ENCODE measurements at places on chromosomes 6 and 20. TPM values are rescaled to one million over a fixed set of nuclear protein-coding genes. Genes with fewer than 3 reads are reported as not detected.
A peak's percentile ranks its signal among the peaks of the same experiment; 100 is the strongest.

DNA sequence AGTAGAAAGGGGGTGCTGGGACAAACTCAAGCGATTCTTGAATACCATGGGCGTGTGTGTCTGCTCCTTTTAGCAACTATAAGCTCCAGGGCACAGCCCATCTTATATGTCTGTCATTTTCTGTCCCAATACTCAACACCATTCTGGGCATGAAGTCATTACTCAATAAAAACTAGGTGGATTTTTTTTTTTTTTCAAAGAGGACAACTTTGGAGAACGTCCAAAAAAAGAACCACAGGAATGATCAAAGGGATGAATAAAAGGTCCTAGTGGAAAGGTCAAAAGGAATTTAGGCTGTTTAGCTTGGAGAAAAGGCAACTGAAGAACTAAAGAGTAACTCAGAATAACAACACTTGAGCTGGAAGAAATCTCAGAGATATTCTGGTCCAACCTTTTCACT, 24.4 kb downstream of the UQCC1 start:
- peak; percentile 8 for DNase-seq

DNA sequence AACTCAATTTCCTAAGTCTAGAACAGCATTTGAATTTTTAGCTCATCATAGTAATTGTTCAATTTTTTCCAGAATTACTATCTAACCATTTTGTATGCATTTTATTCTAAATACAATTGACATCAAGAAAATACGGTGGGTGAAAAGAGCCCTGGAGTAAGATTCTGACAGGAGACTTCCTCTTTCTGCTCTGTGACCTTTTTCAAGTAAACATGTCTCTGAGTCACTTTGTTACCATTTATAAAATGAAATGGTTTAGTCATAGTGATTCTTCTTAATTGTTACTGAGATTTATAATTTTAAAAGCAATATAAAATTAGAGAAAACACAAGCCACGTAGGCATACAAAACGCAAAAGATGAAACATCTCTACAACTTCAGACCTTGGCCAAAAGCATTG, 80.2 kb downstream of the PLCB1 start:
- no peak for DNase-seq

DNA sequence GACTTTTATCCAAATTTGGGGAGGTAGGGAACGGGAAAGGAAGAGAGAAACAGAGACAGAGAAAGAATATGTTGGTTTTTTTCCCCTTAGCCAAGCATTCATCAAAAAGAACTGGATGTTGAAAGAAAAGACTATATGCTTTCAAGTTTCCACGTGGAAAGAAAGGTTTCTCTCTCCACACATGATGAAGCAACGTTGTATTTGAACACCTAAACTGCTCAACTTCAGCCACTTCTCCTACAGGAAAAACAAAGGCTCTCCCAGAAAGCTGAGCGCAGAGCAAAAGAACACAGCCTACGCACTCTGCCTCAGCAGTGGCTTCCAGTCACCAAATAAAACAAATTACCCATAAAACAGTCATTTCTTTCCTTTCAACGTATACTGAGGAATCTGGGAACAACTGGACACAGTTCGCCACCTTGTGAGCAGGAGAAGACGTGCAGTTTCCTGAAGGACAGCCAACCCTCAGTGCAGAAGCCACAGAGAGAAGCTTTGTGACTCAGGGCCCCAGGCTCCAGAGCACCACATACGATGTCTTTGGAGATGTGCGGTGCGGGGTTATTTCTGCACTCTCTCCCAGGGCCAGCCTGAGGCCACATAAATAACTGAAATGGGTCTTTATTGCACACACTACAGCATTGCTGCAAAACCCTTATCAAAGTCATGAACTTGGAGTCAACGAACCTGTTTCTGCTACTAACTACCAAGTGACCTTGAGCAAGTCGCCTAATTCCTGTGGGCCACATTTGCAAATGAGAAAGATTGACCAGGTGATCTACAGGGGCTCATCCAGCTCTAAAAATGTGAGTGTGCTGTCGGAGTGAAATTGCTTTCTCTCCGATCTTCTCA, 10.1 kb downstream of the IL17F start:
- peak; percentile 42 for DNase-seq

DNA sequence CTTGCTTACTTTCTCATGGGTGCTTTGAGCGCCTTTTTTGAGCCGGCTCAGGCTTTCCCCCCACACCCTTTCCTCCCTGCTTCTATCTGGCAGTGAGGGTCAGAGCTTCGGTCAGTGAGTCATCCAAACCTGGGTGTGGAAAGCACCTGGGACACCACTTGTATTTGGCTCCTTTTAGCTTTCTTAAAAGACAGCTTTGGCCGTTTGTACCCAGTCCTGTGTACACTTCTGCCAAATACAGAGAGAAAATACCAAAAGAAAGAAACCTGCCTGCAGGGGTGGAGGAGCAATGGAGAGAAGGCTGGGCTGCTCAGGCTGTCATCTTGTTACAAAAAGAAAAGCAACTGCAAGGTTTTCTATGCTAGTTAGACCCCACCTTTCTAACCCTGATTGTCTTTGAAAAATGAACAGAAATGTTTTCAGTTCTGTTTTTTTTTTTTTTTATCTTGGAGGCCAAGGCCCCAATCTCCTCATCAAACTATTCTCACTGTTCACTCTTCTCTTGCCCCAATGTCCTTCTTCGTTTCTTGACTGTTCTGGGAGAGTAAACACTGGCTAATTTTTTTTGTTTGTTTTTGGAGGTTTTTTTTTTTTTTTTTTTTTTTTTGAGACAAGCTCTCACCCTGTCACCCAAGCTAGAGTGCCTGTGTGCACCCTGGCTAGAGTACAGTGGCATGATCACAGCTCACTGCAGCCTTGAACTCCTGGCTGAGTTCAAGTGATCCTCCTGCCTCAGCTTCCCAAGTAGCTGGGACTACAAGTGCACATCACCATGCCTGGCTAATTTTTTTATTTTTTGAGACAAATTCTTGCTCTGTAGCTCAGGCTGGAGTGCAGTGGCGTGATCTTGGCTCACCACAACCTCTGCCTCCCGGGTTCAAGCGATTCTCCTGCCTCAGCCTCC, 76.4 kb downstream of the SSR1 start:
- peak; percentile 80 for DNase-seq

DNA sequence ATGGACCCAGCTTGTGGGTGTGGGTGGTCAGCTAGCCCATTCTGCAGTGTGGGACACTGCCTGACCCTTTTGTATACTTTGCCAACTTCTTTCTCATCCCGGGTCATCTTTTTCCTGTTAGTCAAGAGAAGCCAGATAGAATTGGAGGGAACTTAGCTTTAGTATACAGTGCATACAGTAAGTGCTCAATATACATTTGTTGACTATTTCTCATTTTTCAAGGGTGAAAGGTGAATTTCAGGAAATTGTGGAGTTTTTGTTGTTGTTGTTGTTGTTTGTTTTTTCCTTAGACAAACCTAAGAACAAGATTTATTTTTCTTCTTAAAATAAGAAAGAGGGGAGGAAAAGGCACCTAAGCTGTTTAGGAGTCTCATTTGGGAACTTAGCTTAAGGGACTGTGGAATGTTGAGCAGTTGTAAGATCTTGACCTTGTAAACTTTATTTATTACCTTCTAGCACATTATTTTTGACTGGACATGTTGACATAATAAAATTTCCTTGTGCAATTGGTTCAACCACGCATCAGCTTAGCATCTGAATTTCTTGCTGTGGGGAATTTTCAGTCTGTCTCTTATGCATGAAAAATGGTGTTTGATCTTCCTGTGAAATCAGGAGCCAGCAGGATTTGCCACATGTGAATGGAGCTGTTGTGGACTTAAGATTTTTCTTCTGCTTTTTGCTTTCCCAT, 113.6 kb downstream of the ARID1B start:
- no peak for DNase-seq

GRCh38 chr6:37691904-37692806, 5.5 kb downstream of the MDGA1 start:
- DNase-seq = peak; percentile 58

GRCh38 chr20:41748756-41749582, 130.8 kb upstream of the CHD6 start:
- DNase-seq = no peak

GRCh38 chr20:61222699-61223098, 29.4 kb upstream of the CDH4 start:
- no peak for DNase-seq

GRCh38 chr6:105608711-105609374, 206.0 kb upstream of the PREP start:
- DNase-seq = peak; percentile 63

GABRR1 gene
- total RNA-seq = not detected

LRRC73 gene
- total RNA-seq = 0.55 TPM

SPEF1 gene
- total RNA-seq = 2.6 TPM

TCFL5 gene
- 29.3 TPM for total RNA-seq

ZKSCAN8 gene
- total RNA-seq = 27.2 TPM

LAMA5 gene
- 700 TPM for total RNA-seq

LY6G5B gene
- 20.9 TPM for total RNA-seq

KIF13A gene
- total RNA-seq = 52.2 TPM

Data from PC-9 (cell line).